ENCODE measurements at places on chromosomes 11 and 22.
A peak's percentile ranks its signal among the peaks of the same experiment; 100 is the strongest.

DNA sequence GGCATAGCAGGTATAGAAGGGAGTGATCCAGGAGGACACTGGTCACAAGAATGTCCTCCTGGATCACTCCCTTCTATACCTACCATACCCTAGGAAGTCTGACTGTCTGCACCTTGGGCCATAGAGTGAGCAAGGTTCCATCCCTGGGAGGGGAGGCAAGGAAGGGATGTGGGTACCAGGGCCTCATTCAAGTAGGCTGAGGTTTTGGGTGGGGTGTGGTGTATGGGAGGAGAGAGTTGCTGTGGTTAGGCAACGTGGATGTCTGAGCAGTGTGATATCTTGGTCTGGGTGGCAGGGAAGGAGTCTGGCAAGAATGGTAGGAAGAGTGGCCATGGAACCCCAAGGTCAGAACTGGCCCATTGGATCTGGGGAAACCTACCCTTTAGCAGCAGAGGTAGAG, 13.2 kb downstream of the PPFIBP2 start:
- no peak for DNase-seq

GRCh38 chr11:96019810-96020747, 96.2 kb upstream of the MTMR2 start:
- no peak for DNase-seq

GRCh38 chr11:62295504-62295903, 3.4 kb downstream of the SCGB1D4 start:
- DNase-seq = no peak

GRCh38 chr11:75836417-75836816, 21.4 kb downstream of the UVRAG start:
- no peak for DNase-seq

GRCh38 chr11:110085255-110085838, 7.8 kb upstream of the ZC3H12C start:
- no peak for DNase-seq

DNA sequence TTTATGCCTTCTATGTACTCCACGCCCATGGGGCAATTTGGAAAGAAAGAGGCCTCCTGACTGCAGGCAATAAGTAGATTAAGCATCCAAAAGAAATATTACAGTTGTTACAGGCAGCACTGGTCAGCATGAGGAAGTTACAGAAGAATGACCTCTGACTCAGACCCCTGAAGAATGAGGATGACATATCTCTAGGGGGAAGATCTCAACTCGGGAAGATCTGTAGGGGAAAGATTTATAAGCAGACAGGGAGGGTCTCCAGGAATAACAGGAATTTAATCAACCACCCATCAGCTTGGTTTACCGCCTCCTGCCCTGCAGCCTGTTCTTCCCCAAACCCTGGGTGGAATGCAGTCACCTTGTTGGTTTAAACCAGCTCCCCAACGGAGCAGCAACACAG, 58.0 kb downstream of the RCN1 start:
- DNase-seq = no peak

DNA sequence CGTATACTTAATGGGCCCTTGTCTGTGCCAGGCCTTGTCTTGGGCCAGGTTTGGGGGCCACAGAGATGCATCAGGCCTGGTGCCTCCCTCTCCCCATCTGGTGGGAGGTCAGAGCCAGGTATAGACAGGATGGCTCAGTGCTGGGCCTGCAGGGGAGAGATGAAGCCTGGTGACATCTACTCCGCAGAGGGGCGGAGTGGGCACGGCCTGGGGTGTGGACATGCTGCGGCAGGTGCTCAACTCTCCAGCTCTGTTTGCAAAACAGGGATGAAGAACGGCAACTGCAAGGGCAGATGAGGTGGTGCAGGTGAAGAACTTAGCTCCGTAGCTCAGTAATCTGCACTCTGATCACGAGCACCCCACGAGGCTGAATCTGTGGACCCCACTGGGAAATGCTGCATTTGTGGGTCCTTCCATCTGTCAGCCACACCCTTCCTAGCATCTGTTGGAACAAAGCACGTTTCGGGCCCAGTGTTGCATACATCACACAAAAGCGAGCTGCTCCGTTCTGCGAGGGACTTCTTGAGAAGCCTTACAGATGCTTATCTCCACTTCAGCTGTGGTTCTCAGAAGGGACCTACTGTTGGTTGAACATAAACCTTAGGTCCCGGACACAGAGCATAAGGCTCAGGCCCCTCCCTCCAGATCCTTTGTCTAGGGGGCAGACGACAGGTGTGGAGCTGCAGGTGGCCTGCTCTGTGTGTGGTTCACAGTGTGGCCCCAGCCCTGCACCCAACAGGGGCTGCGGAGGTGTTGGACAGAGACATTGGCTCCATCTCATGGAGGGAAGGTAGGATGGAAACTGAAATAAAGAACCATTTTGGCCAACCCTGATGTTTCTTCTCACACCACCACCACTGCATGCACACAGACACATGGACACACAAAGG, 78.3 kb downstream of the LRRC32 start:
- DNase-seq = peak; percentile 54

- DNase-seq = peak; percentile 91
These were observed 678 bp upstream of the ZFP91 start for GRCh38 chr11:58578136-58578634.

GRCh38 chr22:26524870-26525269, 12.6 kb upstream of the TFIP11 start:
- DNase-seq = no peak

- DNase-seq = no peak
These were observed 17.9 kb upstream of the TRMU start for GRCh38 chr22:46317646-46318045.

- DNase-seq = no peak
These were observed 18.3 kb upstream of the CCDC179 start for GRCh38 chr11:22878604-22879003.

- DNase-seq = no peak
These were observed 181.0 kb downstream of the GRIA4 start for GRCh38 chr11:105790840-105791239.

GRCh38 chr11:71173709-71174108, 78.7 kb downstream of the SHANK2 start:
- DNase-seq = no peak

DNA sequence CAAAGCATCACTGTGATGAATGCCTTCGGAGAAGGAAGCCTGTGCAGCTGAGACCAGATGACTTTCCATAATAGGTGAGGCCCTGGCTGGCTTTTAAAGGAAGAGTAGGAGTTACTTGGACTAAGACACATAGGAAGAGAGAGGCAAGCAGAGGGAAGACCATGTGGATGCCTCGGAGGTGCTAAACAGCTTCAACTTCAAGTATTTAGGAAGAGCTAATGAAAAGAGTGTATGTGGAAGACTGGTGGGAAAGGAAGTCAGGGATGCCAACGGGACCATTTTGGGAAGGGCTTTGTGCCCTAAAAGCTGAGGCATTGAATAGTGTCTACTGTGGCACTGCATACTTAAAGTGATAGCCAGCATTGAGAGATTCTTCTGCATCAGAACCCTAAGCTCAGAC, 69.3 kb upstream of the OPCML start:
- no peak for DNase-seq

GRCh38 chr11:127338380-127339259, 338.1 kb upstream of the KIRREL3 start:
- no peak for DNase-seq

DNA sequence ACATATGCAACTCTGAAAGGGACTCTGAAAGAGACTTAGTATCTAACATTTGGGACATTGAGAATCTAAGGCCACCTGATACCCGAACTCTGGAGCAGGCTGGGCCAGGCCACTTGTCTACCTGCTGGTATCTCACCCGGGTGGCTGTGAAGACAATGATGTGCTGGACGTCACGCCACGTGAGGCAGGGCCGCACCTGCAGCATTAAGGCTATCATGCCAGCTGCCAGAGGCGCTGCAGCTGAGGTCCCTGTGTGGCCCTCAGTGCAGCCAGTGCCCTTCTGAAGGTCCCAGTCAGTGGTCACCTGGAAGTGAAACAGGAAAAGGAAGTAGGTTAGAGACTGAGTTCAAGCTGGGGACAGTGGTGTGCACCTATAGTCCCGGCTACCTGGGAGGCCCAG, 12.4 kb downstream of the PCSK7 start:
- no peak for DNase-seq

DNA sequence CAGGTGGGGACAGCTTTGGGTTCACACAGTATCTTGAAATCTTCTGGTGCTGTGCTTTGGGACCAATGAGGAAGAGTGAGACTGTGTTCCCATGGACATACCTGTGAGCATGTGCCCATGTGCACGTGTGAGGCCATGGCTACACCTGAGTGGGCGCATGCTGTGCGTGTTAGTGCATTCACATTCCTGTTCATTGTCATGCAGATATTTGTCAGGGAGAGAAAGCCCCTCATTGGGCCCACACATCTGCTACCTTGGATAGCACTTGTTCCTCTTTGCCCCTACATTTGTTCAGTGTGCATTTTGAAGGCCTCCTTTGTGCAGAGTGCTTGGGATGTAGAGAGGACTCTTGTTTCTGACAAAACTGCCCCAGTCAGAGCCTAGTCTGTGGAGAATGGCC, 154.3 kb upstream of the E2F8 start:
- DNase-seq = no peak
